RWPE1 (cell line): ENCODE measurements at places on chromosomes 2 and 18.

DNA sequence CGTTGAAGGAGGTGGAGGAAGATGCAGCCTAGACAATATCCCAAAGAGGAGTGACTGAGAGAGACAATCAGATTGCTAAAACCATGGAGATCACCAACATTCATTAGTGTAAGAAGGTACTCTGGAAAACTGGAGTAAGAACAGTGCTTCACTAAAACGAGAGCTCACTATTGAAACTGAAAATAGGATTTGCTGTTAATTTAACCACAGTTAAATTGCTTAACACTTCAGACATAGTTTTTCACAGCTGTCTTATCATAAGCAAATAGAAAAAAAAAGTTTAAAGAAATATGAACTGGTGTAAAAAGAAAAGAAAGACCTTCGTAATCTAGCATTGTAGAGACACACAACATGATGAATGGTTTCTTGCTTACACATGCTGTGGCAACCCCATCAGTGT, 1049.8 kb upstream of the CHAC2 start:
- no peak for DNase-seq

- no peak for DNase-seq
These were observed 327.6 kb upstream of the MMADHC start for GRCh38 chr2:149915151-149915550.

- DNase-seq, result no peak
These were observed 191.1 kb downstream of the CDH2 start for GRCh38 chr18:27985832-27986231.

DNA sequence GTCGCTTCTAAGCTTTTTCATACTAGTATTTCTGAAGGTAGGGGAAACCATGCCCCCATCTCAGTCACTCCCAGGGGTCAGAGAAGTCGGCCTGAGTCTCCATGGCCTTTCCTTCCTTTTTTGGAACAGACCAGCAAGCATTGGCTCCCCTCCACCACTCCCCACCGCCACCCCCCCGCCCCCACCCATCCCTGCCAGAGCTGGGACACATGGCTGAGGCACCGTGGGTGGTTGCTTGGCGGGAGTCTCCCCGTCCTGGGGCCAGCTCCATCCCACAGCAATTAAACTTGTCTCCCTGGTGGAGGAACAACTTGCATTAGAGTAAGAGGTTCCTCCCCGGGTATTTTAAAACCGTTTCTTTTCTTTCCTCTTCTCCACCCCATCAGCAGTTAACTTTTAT, 100.8 kb upstream of the TFPI start:
- DNase-seq, result no peak

DNA sequence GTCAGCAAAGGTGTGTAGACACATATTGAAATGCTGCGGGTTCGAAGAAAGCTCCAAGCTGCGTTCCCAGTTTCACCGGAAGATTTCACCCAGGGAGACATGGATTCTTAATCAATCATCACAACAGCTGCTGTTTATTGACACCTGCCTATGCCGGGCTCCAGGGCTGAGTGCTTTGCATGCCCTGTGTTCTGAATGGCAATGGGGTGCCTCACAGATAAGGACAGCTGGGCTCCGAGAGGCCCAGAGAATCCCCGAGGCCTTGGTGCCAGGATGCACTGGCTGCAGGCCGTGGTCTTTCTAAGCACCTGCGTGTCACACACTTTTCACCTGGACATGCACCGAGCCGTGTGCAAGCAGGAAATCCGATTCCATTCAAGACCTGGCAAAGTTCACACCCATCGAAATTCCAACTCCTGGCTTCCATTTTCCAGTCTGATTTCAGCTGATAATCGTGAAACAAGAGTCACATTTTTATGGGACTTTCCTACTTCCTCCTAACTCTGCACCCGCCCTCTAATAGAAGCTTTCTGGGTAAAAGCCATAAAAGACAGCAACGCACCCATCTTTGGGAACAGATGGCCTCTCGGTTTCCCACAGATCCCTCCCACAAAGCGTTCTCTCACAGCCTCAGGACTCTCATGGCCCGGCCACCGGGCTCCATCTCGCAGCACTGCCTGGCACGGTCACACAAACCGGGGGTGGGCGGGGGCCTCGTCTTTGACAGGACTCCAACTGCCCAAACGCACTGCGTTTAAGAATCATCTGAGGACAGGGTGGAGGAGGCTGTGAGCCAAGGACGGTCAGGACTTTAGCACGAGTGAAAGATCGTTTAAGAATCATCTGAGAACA, 245.6 kb upstream of the SALL3 start:
- DNase-seq, result no peak

GRCh38 chr2:960061-960736, 9.6 kb downstream of the SNTG2 start:
- no peak for DNase-seq

DNA sequence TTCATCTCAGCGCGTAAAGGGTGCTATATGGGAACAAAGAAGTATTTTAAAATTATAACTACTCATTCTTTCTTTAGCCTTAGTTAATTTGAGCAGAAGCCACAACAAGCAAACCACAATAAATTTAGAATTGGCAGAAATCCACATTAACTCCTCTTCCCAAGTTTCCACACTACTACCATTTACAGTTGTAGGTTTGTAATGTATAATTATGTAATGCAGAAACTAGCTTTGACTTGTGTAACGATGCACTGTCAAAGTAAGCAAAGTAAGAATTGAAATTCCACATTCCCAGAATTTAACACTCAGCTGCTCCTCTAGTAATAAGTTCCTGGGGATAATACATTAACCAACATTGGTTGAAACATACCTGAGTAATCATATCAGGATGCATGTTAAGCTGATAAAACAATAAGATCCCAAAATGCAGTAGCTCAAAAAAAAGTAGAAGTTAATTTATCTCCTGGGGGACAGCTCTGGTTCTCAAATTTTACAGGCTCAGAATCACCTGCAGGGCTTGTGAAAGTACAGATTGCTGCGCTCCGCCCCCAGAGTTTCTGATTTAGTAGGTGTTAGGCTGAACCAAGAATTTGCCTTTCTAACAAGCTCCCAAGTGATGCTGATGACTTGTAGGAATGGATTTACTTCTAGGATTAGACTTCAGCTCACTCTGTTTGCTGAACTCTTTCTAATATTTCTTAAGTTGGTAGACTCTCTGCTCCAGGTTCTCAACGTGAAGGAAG, 9.9 kb downstream of the GRP start:
- no peak for DNase-seq

DNA sequence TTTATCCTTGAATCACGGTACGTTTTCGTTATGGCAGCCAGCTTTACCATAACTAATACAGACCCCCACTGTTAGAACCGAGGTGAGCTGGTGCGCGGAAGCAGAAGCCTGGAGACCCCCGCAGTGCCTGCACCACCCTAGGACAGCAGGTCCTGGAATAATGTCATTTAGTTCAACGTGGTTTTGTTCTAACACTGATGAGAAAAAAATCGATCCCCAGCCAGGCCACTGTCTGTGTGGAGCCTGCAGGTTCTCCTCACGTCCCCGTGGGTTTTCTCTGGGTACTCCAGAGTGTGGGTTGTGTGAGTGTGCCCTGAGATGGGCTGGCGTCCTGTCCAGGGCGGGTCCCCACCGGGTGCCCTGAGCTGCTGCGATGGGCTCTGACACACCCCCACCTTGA, 69.9 kb upstream of the ST3GAL5 start:
- DNase-seq, result no peak

DNA sequence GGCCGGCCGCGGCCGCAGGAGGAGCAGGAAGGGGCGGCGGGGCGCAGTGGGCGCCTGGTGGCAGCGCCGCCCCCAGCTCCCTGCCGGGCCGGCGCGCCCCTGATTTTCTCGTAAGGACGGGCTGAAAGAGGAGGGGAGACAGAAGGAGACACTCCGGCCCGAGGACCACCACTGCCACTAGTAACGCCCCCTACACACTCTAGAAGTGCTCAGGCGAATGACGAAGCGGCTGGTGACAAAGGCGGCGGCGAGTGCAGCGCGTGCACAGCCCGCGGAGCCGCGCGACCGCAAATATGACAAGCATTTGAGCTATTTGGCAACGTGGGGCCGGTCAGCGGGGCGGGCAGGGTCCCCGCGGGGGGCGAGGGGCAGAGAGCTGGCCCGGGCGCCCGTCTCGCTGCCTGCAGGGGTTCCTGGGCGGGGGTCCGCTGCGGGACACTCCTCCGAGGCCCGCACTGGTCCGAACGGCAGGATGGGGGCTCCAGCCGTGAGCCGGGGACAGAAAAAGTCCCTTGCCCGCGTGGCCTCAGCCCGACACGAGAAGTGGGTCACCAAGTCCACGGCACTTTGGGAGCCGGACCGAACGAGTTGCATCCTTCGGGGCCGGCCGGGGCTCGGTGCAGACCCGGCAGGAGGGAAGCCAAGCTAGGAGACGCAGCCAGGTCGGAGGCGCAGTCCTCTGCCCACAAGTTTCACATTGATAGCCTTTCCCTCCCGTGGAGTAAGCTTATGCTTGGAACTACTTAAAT, 524 bp upstream of the SERTAD2 start:
- peak; percentile 58 for DNase-seq

GRCh38 chr18:46256078-46256477, 151.9 kb downstream of the HAUS1 start:
- DNase-seq, result no peak

DNA sequence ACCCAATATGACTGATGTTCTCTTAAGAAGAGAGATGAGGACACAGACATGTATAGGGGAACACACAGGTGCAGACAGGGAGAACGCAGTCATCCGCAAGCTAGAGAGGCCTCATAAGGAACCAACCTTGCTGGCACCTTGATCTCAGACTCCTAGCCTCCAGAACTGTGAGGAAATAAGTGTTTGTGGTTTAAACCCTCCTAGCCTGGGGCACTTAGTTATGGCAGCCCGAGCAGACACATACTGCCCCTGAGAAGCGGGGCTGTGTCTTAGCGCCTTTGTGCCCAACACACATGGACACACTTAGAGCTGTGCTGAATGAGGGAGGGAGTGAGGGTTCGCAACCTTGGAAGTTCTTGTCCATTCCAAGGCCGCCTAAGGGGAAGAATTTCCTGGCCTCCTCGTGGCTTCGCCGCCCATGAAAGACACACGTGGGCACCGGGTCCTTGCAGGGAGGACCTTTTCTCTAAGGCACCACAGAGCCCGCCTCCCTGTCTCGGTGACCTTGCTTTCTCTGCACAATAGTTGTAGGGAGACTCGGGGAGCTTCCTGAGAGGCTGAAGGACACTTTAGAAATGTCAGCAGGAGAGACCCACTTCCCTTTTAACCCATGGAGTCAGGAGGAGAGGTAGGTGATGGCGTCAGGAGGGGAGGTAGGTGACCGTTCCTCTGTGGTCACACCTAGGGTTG, 224.5 kb upstream of the HDAC4 start:
- no peak for DNase-seq

- DNase-seq, result peak; percentile 52
These were observed 67.3 kb upstream of the UPP2 start for GRCh38 chr2:158034198-158034866.

GRCh38 chr2:181008407-181008806, 28.0 kb downstream of the UBE2E3 start:
- no peak for DNase-seq

DNA sequence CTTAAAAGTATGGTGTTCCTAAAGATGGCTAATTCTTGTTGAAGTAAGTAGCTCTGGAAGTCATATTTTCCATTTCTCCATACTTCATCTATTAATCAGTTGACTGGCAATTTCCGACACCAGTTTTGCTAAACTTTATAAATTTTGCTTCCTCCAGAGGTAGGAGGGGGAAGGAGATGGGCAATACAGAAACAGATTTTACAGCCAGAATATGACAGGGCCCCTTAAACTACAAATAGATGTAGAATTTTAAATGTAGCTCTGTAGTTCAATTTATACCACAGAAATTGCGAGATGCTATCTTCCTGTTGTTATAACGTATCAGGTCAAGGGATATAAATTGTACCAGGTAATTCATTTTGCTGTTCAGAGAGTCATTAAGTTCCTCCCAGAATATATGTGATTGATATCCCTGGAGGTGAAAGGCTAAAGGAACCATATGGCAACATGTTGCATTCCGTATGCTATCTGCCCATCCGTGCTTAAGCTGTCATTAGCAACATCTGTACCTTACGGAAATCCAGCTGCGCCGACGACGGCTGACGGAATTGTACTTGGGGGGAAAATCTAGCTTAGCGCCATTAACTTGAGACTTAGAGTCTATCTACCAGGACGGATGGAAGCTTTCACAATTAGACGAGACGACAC, 8.4 kb upstream of the NR4A2 start:
- no peak for DNase-seq

DNA sequence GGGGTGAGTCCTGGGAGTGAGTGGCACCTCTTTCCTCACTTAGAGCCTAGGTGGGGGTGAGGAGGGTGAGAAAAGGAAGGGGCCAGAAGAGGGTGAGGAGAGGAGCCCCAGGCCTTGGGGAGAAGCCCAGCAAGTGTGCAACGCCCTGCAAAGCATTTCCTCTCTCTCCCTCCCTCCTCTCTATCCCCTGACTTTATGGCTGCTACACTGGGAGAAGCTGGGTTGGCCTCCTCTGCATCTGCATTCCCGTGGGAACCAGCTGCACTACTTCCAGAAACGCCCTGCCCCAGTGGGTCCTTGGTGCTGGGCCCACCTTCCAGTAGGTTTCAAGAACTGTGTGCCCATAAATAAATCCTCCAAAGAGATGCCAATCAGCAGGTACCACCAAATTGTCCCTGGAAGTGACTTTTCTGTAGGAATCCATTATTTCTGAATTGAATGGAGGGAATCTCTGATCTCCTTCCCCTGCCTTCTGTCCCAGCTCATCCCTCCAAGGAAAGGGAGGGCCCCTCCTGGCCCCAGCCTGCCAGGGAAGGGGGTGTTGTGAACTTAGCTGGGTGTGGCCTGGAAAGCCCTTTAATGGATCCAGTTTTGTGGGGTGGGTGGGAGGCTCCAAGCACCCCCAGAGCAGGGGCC, 95.7 kb upstream of the BOD1L2 start:
- no peak for DNase-seq

DNA sequence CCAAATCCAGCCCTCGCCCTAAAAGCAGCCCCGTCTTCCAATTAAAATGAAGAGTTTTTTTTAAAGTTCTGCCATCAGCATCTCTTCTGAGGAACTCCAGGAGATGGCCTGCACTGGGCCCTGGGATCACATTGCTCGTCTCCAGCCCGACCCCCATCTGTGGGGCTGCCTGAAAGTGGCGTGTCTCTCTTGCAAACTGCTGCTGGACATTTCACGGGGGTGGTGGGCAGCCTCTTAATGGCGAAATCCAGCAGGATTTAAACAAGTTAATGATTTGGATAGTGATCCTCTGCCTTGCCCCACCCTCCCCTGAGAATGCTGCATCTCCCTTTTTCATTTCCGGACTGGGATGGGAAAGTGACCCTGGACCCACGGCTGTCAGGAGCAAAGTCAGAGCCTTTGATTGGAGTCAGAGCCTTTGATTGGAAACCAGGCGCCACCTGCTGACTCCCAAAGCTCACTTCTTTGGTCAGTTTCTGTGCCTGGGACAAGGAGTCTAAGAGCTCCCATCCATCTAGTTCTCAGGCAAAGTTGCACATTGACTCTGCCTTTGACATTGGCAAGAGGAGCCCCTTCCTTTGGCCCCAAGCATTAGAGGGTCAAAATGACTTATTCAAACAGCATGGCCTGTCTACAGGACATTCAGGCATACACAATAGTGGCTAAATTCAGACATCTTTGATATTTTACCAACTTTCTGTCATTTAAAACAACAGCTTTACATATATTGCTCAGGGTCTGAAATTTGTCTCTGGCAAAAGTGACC, 155.2 kb downstream of the SH3BP4 start:
- DNase-seq, result peak; percentile 71
